ENCODE measurements at places on chromosomes 2 and 18.

DNA sequence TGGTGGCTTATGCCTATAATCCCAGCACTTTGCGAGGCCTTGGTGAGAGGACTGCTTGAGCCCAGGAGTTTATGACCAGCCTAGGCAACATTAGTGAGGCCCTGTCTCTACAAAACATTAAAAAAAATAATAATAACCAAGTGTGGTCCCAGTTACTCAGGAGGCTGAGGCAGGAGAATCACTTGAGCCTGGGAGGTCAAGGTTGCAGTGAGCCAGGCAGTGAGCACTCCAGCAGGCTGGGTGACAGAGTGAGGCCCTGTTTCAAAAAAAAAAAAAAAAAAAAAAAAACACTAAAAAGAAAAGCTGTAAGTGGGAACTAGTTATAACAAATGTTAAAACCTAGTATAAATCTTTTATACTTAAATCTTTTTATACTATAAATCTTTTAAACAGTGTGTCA is 146.2 kb upstream of the ITGA4 start:
- no peak for DNase-seq

DNA sequence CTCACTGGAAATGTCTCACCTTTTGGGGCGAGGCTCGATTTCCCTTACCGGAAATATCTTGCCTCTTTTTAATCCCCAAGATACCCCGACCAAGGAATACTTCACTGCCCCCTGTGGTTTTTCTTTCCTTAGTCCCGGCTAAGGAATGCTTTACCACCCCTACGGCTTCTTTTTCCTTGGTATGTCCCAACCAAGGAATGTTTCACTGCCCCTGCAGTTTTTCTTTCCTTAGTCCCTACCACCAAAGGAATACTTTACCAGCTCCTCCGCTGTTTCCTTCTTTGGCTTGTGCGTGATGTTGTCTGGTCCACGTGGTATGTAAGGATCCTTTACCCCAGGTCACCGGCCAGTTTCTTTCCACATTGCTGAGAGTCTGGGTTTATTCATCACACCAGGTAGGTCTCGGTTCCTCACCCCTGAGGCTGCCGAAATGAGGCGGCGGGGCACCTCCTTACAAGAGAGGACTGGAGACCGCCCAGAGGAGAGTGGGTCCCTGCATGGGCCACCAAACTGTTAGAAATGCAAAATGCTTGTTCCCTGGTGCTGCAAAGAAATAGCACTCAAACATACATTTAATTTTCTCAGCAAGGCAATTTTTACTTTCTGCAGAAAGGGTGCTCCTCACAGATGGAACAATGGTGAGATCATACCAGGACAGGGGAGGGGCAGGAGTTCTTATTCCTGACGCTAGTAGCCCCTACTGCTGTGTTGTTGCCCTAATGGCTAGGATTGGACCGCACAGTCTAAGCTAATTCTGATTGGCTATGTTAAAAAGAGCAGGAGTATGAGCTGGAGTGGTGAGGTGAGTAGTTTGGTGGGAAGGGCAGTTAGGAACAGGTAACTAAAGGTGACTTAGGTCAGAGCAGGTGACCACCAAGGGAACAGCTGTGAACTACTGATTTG is 33.4 kb upstream of the CLASP1 start:
- no peak for DNase-seq

GRCh38 chr2:108364676-108365297 is 13.0 kb upstream of the SULT1C4 start:
- DNase-seq = no peak

DNA sequence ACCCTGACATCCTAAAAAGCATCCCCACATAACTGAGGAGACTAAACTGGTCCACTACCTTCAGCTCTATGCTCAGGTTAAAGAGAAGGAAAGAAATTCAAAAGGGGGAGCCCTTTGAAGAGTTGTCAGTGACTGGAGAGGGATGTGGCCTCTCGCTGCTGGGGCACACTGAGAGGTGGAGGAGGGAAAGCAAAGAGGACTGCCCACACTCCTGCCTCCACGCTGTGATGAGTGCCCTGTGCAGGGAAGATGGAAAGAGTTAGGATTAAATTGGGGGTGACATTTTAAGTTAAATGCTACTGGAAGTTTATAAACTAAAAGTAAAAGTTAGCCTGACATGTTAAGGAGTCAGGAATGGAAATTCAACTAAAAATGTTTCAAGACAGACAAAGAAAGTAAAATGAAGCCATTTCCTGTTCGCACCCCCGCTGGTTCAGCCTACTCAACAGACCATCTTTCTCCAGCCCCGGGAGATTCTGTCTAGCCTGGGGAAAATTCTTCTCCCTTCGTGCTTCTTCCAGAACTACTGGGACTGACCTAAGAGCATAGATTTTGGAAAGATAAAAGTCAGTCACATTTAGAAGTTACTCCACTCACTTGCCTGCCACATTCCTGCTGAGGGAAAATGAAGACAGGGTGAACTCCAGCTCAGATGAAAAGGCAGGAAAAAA is 17.8 kb upstream of the INO80C start:
- DNase-seq = no peak

DNA sequence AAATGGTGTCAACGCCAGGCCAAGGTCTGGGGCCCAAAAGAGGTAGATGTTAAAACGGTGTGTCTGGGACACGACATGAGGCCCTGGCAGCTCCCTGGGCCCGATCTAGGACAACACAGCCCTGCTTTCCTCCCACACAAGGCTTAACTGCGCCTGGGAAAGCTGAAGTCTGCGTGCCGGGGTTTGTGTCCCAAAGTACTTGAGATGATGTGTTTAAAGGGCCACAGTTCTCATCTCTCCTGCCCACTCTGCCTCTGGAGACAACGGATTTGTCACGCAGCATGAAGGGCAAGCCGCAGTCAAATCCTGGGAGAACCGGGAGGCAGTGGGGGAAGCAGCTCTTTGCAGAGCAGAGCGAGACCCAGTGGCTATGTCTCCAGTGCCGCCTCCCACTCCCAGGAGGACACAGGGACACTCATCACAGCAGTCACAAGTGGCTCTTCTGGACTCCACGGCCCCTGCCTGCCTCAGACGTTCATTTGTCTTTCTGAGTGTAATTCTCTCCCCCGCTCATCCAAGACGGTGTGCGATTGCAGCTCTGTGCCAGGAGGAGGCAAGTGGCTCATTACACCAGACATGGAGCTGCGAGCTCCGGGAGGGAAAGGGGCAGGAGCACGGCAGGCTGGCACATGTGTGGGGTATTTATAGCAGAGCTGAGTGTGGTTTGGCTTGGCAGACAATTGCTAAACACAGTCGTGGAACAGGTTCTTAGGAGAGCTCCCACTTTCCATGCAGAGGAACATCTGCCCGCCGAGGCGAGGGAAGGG is 57.7 kb upstream of the SEMA4C start:
- DNase-seq = no peak

DNA sequence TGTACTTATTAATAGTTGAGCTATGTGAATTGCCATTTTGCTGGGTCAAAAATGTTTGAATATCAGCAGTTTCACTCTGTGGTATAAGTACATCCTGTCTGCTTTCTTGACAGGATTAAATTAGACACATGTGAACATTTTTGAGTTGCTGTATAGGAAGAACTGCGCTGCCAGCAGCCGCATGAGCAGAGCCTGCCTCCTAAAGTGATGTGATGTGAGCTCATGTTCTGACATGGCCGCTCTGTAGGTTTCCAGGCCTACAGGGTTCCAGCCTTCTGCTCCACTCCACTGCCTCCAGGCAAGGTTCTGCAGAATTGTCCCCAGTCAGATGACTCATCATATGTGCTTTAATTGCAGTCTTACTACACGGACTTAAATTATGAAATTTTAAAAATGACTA is 119.7 kb upstream of the NFATC1 start:
- DNase-seq = no peak
